Astrocyte of the spinal cord (primary cell): ENCODE measurements at places on chromosomes 12 and 14.

GRCh38 chr12:16984484-16984883 lies 378.5 kb upstream of the LMO3 start:
- no peak for DNase-seq

- peak; percentile 43 for DNase-seq
Observed at GRCh38 chr14:69619012-69619411, 7.6 kb downstream of the SUSD6 start.

DNA sequence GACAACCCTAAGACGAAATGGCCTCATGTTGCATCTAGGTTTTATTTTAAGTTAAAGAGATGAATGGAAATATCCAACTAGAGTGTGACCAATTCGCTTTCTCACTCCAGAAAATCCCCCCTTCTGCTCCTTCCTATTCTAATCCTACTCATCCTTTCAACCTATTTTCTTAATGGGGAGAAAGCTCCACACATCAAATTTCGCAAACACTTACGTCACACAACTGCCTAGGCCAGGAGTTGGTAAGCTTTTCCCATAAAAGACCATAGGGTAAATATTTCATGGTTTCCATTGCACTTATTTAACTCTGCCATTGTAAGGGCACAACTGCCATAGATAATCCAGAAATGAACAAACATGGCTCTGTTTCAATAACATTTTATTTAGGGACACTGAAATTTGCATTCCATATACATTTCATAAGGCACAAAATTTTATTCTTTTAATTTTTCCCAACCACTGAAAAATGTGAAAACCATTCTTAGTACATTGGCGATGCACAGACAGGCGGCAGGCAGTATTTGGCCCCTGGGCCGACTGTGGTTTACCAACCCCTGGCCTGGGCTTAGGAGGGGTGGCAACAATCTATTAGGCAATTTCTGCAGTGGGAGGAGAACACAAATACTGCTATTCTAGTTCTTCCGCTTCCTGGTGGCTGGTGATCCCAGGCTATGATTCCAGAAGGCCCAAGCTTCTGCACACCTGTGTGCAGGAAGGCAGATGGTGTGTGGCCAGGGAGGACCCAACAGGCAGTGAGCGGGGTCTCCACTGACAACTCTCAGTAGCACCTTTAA lies 67.2 kb upstream of the FOXN3 start:
- no peak for DNase-seq

DNA sequence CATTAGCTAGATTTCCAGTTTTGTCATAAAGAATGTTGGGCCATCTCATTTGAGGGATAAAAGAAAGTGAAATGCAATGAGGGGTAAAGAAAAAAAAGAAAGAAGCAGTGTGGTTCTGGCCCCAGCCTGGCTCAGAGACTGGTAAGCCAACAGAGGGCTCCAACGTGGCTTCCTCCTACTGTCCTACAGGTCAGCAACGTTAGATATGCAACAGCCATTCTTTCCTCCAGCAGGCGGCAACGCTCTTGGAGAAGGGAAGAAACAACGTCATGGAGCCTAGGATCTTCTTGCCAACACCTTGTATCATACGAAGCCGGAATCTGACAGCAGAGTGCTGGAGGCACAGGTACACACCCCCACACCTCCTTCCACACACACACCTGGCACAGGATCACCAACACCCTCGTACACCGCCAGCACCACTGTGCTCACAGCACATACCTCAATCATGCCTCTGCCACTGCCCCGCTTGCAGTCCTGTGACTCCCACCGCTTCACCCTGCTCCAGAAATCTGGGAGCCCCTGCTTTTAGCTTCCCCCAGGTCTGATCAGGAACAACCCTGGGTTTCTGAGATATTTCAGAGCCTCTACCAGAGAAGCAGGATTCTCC lies 102.8 kb downstream of the RPAP3 start:
- no peak for DNase-seq

- no peak for DNase-seq
Observed at GRCh38 chr12:30573145-30573544, 122.5 kb downstream of the IPO8 start.

DNA sequence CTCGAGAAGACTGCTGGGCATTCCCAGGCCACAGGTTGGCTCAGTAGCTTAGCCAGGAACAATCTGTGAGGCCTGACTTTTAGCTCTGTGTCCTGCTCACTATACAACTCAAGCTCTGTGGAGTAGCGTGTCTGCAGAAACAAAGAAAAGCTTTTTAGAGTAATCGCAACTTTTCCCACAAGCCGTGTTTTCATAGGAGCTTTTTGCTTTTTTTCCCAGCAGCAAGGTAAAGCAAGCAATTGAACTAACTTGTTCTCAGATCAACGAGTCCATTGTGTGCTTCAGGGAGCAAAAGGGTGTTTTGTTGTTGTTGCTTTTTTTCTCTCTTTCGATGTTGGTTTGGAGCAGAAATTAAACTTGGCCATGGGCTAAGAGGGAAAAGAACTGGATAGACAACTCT lies 97.3 kb upstream of the BCL2L14 start:
- DNase-seq, result no peak

DNA sequence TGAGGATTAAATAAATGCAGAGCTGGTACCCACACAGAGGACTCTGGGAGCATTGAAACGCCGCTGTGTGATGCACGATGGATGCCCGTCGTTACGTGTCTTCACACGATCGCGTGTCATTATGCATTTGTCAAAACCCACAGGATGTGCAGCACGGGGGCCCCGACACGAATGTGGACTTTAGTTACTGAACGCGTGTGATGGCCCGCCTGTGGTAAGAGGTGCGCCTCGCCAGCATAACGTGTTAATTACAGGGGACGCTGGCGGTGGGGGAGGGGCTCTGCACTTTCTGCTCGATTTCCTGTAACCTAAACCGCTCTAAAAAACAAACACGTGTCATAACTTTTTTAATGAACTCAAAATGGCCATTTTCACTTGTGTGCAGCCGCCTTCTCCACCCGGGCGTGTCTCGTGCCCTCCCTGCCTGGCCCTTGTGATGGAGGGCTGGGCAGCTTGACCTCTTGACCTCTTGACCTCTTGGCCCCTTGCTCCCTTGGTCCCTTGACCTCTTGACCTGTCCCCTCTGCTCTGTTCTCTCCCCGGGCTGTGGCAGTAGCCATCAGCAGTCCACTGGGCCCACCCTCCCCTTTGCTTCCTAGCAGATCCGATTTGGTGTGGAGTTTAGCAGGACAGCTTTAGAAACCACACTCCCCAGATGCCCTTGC lies 33.7 kb upstream of the GALNT9 start:
- DNase-seq, result no peak

DNA sequence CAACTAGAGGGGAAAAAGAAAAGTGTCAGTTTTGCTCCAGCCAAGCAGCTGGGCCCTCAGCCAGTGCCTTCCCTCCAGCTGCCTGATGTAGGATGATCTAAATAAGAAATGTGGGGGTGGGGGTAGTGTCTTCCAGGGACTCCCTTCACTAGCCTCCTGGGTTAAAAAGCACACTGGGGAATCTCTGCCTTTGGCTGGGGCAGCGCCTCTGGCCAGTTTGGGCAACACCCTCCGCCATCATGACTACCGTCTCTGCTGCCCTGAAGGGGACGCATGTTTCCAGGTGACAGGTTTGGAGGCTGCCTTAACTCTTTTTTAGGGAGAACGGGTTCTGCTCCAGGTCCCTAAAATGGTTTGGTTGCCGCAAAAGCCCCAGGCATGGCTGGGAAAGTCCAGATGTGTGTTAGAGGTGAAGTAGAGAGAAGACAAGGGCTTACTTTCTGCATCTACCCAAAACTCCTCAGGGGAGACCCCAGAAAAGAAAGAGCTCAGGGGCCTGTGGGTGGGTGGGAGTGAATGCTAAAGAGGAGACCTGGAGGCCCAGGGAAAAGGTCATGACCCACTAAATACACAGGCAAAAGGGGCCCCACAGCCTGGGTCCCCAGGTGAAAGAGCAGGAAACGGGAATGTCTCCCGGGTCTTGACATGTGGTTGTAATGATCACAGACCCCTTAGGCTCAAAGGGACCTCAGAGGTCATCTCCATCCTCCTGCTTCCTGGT lies 132.8 kb upstream of the CCND2 start:
- DNase-seq, result no peak

- DNase-seq, result no peak
Observed at GRCh38 chr12:13088496-13088895, 15.0 kb downstream of the GSG1 start.

DNA sequence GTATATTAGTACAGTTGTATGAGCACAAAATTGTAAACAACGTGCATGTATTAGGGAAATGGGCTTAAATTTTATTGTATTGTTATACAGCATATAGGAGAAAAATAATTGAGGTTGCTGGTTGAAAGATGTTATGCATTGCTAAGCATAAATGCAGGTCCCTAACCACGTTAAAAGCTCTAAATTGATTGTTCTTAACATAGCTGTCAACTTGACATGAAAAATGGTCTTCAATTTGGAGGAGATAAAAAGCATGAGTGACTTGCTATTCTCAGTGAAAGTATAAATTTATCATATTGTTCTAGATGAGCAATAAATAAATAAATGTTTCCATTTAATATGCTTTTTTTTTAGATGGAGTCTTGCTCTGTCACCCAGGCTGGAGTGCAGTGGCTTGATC lies 506.6 kb upstream of the ATXN7L3B start:
- DNase-seq, result no peak

DNA sequence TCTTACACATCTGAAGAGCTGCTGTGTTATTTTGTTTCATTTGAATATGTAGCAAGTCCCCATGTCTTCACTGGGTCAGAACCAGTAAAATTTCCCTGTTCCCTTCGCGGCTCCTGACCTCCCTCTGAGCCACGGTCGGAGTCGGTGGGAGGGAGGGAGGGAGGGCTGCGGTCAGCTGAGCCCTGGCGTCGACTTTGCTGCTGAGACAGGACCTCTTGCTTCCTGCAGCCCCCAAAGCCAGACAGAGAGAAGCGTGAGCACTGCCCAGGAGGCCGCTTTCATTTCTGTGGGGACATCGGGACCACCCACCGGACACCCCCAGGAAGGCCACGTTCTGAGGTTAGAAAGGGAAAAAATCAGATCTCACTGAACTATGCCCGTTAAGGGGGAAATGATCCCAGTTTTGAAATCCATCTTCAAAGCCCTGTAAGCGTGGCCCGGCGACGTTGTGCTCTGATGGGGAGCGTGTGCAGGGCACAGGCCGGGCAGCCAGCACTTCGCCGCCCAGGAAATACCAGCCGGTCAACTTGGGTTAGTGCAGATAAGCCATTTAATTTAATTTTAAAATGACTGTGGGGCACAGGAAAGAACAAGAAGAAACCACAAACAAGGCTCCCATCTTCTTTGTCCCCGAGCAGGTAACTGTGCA lies 42.1 kb downstream of the NOC4L start:
- no peak for DNase-seq

DNA sequence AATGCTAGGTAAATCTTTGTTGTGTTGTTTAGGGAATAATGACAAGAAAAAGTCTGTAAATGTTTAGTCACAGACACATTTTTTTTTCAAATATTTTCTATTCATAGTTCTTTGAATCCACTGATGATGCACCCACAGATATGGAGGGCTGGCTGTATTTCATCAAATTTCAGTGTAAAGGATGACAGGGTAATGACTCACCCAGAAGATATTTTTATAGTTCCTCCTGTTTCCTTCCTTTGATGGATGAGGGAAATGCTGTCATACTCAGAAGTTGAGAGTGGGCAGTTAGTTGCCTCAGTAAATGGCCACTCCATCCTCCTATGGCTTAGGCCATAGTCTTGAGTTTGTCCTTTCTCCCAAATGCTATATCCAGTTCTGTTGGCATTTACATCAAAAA lies 76.9 kb upstream of the REP15 start:
- peak; percentile 88 for DNase-seq

- DNase-seq, result no peak
Observed at GRCh38 chr12:40065636-40066035, 40.2 kb downstream of the SLC2A13 start.

- no peak for DNase-seq
Observed at GRCh38 chr14:74660167-74660566, 48.1 kb upstream of the LTBP2 start.
